ENCODE measurements at places on chromosomes 11 and 22.

DNA sequence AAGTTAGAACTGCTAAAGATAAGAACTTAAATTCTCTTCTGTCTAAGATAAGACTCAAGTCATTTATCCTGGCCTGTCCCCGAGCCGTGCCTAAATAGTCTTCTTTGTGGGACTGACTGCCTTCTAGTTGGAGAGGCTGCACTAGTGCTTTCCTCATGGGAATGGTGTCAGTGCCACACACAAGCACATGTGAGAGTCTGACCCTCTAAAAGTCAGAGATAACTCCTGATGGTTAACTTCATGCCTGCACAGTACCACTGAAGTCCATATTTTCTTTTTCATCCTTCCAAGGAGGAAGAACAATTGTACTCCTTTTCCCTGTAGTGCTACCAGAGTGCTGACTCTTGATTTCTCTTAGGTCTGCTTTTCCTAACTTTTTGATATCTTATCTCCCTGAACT lies 309.7 kb downstream of the TMEM135 start:
- no peak for DNase-seq

- DNase-seq: no peak
Observed at GRCh38 chr22:27788500-27789288, 12.9 kb downstream of the MN1 start.

DNA sequence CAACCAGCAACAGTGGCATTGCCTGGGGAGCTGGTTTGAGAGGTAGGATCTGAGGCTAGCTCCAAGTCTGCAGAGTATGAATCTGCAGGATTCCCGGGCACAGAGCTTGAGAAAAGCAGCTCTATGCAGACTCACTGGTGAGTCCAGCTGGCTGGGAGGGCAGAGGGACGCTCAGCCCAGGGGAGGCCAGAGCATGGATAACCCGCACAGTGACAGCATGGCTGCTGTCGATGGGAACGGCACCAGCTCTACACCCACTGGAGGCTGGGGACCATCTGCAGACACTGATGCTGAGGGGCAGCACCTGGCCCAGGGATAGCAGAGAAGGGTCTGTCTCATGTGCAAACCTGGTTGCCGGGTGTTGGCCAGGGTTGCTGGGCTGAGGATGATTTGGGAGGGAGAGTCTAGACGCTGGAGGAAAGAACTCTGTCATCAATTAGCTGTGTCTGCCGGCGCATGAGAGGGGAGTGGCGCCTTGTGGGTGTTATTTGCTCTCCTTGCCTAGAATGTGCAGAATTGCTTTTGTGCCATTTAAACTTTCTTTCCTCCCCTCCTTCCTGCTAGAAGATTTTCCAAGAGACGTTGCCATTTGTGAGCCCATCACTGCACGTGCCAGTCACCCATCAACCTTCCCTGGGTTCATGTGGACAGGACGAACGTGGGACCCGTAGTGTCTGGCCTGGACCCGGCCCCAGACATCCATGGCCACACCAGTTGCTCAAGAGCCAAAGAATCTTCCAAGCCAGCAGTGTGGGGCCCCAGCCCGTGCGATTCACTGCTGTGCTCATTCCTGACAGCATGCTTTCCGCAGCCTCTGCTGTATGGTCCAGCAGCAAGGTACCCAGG lies 19.1 kb upstream of the LINC01488 start:
- DNase-seq: no peak

DNA sequence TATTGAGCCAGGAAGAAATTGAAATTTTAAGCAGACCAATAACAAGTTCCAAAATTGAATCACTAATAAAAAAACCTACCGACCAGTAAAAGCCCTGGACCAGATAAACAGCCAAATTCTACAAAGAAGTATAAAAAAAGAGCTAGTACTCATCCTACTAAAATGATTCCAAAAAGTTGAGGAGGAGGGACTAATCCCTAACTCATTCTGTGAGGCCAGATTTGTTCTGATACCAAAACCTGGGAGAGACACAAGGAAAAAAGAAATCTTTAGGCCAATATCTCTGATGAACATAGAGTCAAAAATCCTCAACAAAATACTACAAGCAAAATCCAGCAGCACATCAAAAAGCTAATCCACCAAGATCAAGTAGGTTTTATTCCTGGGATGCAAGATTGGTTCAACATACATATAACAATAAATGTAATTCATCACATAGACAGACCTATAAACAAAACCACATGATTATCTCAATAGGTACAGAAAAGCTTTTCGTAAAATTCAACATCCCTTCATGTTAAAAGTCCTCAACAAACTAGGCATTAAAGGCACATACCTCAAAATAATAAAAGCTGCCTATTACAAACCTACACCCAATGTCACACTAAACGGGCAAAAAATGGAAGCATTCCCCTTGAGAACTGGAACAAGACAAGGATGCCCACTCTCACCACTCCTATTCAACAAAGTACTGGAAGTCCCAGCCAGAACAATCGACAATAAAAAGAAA lies 13.1 kb downstream of the OR52A5 start:
- DNase-seq: no peak

DNA sequence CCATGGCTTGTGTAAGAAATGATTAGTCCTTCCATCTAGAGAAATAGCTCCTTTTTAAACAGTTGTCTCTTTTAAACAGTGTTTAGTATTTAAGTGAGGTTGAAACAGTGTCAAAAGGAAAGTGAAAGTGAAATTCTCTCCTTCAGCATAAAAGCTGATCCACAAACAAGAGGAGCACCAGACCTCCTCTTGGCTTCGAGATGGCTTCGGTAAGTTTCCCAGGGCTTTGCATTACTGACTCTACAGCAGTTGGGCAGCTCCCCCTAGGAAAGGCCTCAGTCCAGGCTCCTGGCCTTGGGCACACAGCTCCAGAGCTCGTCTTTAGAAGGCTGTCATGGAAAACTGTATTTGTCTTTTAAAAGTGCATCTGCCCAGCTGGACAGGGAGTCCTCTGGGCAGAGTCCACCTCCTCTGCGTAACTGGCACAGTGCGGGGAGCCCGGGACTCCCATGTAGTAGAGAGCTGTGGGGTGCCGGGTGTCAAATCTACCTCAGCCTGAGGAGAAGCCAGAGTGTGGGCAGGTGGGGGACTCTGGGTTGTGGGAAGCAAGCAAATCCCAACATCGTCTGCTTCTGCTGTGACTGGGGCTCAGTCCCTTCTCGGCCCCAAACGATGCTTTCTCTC lies at the start of gene PLAAT4:
TSS of gene PLAAT4 (plus strand) at position 140 of the 624 bp plus-strand sequence. CDS start at position 201, 61 bp downstream.
- peak; percentile 68 for DNase-seq

GRCh38 chr11:72483412-72484186 lies 49.3 kb upstream of the CLPB start:
- DNase-seq: peak; percentile 11

DNA sequence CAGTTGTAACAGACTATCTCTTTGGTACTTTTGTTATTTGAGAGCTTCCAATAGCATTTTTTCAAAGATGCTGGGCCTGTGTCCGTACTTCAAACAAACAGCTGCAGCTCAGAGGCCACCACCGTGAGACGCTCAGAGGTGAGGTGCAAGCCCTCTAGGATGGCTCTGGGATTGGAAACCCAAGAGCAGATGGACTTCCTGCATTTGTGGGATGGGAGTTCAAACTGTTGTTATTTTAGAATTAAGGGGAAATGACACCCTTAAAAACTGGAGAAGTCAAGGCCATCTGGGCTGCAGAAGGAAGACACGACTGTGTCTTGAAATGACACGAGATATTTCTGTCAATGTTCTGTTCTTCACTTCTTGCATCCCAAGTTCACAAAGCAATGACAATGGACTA lies 9.2 kb upstream of the IL10RA start:
- DNase-seq: no peak

DNA sequence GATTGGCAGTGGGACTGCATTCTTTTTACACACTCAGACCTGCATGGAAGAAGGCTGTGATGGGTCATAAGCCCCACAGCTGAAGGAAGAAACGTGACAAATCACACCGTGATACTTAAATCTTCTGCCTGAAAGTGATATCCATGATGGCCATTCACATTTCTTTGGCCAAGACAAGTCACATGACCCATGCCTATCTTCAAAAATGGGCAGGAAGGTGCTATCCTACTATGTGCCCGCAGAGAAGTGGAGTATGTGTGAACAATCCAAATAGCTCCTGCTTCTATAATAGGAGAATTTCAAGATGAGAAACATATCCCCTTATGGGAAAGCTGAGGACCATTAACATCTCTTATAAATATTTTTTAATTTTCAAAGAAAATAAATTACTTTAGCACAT lies 56.6 kb upstream of the TEAD1 start:
- no peak for DNase-seq

- no peak for DNase-seq
Observed at GRCh38 chr11:92070026-92070889, 154.4 kb upstream of the FAT3 start.

- no peak for DNase-seq
Observed at GRCh38 chr11:71263386-71263785, 11.0 kb upstream of the SHANK2 start.

- DNase-seq: no peak
Observed at GRCh38 chr11:87101956-87102580, 64.3 kb downstream of the TMEM135 start.

DNA sequence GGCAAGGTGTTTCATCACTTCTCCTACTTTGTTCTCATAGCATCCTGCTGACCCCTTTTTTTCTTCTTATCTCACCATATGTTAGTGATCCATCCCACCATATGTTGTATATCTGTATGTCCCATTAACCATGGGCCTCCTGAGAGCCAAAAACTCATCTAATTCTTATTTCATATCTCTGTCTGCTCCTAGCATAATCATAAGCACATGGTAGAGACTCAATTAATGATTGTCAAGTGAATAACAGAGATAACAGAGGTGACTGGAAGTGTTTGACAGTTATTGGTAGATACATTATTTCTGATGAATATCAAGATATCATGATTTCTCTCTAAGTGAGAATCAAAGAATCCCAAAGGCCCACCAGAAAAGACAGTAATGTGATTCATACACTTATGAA lies 138.1 kb upstream of the MPPED2 start:
- no peak for DNase-seq
